ENCODE measurements at places on chromosomes 3 and 15.

DNA sequence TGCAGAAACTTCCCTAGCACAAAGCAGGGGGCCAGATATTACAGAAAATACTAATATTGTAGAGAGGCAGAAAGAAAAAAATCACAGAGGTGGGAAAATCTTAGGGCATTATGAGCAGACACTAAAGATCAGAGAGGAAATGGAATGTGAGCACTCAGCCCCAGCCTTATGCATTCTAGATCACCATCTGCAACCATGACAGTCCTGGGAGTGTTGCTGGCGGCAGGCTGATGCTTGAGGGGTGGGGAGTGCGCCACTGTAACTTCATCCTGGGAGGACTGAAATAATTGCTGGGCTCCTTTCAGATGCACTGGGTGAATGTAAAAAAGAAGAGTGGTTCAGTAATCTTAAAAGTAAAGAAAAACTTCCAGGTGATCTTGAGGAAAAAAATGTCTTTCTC is 427.6 kb upstream of the SEMA6D start:
- no peak for DNase-seq

GRCh38 chr3:138638641-138639040 is 30.1 kb downstream of the FAIM start:
- DNase-seq = no peak

- no peak for DNase-seq
Measured at GRCh38 chr3:108153451-108153981, 62.7 kb upstream of the CD47 start.

GRCh38 chr15:82648257-82649103 is 1.3 kb upstream of the CPEB1 start:
- no peak for DNase-seq

GRCh38 chr3:2823031-2823430 is 287.1 kb downstream of the IL5RA start:
- no peak for DNase-seq

GRCh38 chr15:59104602-59104911 is 389 bp upstream of the CCNB2 start:
- DNase-seq = no peak

GRCh38 chr15:65893060-65893459 is 23.8 kb downstream of the RAB11A start:
- DNase-seq = no peak

DNA sequence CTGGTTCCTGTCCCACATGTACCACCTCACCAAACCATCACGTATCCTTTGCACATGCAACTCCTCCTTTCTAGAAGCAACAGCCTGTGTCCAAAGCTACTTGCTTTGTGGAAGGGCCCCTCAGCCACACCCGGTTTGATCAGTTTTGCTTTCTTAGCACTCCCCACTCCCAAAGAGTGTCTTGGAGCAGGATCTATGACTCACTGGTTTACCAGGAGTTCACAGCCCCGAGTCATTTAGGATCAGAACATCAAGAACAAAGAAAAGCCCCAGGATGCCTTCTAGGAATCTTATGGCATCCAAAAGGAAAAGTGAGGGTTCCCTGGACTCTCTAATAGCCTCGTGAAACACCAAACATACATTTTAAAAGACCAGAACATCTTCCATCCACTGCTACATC is 50.7 kb upstream of the IGF1R start:
- DNase-seq = no peak

GRCh38 chr3:182739619-182740018 is 53.7 kb upstream of the ATP11B start:
- no peak for DNase-seq

- no peak for DNase-seq
Measured at GRCh38 chr3:25695731-25696420, 31.2 kb upstream of the TOP2B start.

DNA sequence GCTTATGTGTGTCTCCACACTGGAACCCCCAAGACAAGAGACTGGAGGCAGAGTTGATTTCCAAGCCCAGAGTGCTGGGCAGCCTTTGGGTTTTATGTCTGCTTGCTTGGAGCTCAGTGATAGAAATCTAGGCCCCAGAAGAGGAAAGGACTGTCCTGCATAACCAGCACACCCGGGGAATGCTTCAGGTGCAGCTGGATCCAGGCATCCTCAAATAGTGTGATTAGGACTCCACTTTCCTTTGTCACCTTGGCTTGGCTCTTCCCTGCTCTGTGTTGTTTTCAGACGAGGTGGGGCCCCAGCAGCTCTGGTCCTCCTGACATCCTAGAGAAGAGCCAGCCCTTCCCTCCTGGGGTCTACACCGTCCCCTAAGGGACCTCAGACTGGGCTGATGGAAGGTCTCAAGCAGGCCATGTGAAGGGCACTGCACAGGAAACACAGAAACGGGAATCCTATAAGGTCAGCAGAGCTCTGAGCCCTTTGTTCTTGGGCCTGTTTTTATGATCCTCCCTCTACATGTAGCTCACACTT is 143.7 kb downstream of the TJP1 start:
- DNase-seq = no peak

- DNase-seq = no peak
Measured at GRCh38 chr15:50938525-50938924, 30.0 kb downstream of the AP4E1 start.

DNA sequence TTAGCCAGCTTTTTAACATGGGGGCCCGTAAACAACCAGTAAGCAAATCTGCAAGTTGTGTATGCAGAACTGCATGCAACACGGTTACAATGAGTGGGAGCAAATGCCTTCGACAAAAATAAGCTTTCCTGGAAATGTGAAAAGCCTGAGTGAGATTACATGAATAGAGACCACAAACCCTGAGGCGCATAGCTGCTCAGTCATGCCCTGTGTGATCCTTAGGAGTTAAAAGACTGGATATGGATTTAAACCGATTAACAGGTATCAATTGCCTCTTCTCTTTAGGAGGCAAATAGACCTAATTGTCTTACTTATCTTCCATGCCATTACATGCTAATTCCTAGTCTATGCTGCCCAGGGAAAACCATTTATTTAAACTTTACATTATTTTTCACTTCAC is 810.3 kb downstream of the ROBO1 start:
- no peak for DNase-seq

GRCh38 chr3:52069855-52070254 is 13.5 kb upstream of the DUSP7 start:
- DNase-seq = no peak

- no peak for DNase-seq
Measured at GRCh38 chr3:181316482-181316881, 326.9 kb upstream of the DNAJC19 start.

GRCh38 chr3:61736506-61736905 is 175.1 kb downstream of the PTPRG start:
- DNase-seq = no peak

- no peak for DNase-seq
Measured at GRCh38 chr3:171213178-171213577, 186.7 kb upstream of the SLC2A2 start.

DNA sequence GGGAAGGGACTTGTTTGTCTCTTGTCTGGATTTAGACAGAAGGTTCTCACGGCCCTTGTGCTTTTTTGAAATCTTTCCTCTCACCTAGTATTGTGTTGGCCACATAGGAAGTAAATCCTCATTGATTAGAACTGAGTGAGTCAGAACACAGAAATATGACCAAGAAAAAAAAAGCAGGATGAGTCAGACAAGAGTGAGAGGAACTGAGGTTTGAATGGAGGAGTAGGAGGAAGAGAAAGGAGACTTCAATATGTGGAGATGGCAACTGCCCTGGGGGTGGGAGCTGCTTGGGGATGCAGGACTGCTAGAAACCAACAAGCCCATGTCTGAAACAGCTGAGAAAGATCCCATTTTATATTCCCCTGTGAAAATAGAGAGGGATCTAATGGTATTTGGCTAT is 194.1 kb upstream of the ZBTB20 start:
- DNase-seq = no peak

GRCh38 chr3:24399614-24400013 is 95.0 kb downstream of the THRB start:
- no peak for DNase-seq

GRCh38 chr3:156732715-156733421 is 58.5 kb downstream of the TIPARP start:
- DNase-seq = no peak

DNA sequence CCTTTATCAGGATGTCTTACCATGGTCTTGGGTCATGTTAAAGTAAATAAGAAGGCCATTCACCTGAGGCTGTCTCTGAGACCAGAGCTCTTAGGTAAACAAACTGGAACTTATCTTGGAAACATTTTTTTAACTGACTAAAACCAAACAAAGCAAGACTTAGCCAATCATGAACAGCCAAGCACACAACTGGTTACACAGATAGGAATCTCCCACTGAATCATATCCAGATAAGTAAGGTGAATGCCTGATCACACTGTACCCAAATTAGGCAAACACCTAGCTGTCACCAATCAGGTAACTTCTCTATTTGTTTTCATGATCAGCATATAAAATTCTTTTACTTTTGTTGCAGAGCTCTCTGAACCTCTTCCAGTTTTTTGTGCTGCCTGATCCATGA is 205.4 kb downstream of the CNTN3 start:
- DNase-seq = no peak

- no peak for DNase-seq
Measured at GRCh38 chr3:13191016-13191415, 117.8 kb upstream of the IQSEC1 start.

GRCh38 chr3:62142331-62143085 is 230.8 kb downstream of the FEZF2 start:
- no peak for DNase-seq

DNA sequence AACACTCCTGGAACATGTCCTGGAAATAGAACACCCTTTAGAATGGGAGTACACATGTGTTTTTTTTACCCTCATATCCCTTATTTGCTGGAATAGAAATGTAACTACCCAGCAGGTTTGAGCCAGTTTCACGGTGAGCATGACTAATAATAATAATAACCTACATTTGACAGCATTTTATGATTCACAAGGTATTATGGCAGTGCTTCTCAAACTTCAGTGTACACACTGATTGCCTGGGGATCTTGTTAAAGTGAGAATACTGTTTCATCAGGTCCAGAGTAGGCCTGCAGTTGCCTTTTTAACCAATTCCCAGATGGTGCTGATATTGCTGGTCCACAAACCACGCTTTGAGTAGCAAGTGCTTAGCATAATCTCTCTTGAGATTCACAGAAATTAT is 63.9 kb downstream of the NFKBIZ start:
- no peak for DNase-seq

DNA sequence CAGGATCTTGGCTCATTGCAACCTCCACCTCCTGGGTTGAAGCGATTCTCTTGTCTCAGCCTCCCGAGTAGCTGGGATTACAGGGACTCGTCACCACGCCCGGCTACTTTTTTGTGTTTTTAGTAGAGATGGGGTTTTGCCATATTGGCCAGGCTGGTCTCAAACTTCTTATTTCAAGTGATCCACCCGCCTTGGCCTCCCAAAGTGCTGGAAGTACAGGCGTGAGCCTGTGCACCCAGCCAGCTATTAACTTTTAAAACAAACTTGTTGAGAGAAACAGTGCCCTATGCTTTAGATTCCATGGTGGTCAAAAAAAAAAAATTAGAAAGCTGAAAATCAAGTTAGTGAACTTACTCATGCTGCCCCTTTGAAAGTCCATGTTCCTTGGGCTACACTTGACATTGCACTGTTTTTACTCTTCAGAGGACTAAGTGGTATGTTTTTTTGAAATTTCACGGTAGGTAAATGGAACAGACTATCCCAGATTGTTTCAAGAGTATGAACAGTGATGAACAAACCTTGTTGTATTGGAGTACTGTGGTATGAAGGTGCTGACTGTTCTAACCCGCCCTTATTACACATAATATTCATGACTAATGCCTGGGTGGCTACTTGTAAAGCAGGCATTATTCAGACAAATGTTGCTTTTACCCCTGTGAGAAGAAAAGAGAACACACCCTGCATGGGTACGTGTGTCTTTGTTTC is 206.9 kb downstream of the KLHL25 start:
- DNase-seq = no peak
